ENCODE measurements at places on chromosomes 7 and 10.

DNA sequence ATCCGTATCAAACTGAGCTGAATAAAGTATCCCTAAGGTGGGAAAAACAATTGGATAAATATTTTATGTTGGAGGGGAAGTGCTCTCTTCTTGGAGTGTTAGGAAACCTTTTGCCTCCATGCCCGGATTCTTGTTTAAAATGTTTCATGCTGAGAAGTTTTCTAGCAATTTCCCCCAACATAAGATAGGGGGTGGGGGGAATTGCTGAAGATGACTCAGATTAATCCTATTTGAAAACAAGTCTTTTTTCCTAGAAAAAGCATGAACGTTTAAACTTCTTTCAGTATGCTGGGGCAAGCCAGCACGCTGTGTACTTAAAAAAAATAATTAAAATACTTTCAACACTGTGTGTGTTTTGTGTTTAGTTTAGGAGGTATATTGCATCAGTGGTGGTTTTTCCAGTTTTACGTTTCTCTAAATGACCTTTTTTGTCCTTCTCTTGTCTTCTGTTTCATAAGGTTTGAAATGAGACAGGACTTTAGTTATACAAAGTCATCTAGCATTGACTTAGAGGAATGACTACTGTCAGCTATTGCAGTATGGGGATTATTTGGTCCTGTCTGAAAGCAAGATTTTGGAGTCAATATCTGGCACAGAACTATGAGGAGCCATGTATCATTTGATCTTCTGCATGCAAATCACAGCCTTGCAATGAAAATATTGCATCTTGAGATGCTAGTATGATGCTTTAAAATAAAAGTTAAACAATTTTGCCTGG, 295.9 kb downstream of the GATA3 start:
- no peak for DNase-seq

- DNase-seq, result no peak
Measured at GRCh38 chr7:138021889-138022288, 20.0 kb upstream of the CREB3L2 start.

DNA sequence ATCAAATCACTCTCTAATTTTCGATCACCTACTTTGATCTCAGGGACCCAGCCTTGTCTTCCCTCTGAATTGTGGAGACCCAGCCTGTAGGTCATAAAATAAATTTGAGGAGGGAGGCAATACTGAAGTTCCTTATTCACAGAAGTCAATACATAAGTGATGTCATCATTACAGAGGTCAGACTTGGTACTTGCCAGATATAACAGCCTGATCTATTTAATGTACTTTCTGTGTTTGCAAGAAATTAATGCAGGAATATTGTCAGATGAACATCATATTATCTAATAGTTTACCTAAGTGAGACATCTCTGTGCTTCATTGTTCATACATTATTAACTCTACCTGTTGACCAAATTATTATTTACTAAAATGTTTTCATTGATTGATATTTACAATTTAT, 105.6 kb downstream of the GPAM start:
- DNase-seq, result no peak

GRCh38 chr10:44357023-44357540, 27.8 kb downstream of the CXCL12 start:
- no peak for DNase-seq

DNA sequence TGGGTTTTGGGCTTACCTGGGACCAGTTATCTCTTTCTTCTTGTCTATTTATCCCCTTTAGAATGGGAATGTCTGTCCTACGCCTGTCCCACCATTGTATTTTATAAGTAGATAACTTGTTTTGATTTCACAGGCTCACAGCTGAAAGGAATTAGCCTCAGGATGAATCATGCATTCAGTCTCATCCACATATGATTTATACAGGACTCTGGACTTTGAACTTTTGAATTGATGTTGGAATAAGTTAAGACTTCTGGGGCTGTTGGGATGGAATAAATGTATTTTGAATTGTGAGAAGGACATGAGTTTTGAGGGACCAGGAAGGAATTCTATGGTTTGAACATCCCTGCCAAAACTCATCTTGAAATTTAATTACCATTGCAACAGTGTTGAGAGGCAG, 112.6 kb downstream of the AMPH start:
- DNase-seq, result no peak

GRCh38 chr10:58063861-58064480, 203.7 kb downstream of the IPMK start:
- no peak for DNase-seq

GRCh38 chr10:129498680-129499079, 31.6 kb downstream of the MGMT start:
- no peak for DNase-seq

- no peak for DNase-seq
Measured at GRCh38 chr7:155009570-155010157, 6.7 kb upstream of the PAXIP1 start.

DNA sequence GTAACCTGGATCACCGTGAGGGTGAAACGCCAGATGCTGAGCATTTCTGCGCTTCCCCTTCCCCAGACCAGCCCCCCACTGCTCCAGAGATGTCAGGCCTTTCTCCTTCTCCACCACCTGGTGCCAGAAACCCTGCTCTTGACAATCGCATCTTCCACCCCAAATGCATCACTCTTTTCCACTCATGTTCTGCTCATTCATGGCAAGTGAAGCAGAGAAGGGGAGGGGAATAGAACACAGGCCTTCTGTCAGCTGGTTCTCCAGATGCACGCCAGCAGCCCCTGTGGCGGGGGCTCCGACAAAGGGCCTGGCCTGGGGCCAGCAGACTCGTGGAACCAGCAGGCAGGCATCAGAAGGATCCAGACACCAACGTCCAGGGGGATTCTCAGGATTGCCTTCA, 68.5 kb upstream of the SVIL start:
- no peak for DNase-seq

DNA sequence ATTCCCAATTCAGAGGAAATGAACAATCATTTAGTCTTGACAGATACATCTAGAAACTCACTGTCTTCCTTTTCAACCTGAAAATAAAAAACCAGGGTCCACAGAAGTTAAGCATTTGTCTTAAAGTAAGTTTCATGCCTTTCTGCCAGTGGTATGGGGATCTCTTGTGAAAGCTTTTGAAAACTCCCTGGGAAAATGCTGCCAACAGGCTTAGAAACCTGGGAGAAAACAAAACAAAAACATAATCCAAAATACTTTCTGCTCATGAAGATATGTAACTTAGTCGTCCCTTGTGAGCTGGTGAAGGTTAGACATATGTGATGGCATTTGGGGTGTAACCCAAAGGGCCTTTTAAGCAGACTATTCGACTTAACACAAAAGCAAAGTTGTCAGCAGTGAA, 66.4 kb upstream of the ZNF438 start:
- DNase-seq, result no peak

DNA sequence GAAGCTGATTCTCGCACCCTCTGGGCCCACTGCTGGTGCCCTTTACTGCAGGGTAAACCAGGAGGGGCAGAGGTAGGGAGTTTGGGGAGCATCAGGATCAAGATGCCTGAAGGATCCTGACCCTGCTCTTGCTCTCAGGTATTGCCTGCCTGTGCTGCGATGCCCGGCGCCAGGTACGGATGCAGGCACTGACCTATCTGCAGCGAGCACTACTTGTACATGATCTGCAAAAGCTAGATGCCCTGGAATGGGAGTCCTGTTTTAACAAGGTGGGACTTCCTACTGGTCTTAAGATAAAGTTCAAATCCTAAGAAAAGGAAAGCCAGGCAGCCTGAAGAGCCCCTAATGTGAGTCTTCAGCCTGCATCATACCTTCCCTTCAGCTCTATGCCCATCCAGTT, 16.1 kb upstream of the NFKB2 start:
- DNase-seq, result no peak

DNA sequence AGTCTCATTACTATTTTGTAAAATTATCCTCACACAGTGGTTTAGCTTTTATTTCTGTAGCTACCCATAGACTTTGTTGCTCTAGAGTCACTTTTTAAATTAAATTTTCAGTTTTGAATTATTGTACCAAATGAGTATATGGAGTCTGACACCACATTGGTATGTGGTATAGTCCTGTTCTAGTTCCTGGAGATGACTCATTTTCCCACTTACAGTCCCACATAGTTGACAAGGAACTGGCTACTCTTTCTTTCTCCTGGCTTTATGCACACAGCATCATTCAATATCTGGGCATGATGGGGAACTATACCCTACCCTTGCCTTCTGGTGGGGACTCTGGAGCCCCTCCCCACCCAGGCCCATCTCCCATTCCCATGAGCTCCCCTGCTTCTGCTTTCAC, 92.6 kb upstream of the RAB11FIP2 start:
- no peak for DNase-seq

DNA sequence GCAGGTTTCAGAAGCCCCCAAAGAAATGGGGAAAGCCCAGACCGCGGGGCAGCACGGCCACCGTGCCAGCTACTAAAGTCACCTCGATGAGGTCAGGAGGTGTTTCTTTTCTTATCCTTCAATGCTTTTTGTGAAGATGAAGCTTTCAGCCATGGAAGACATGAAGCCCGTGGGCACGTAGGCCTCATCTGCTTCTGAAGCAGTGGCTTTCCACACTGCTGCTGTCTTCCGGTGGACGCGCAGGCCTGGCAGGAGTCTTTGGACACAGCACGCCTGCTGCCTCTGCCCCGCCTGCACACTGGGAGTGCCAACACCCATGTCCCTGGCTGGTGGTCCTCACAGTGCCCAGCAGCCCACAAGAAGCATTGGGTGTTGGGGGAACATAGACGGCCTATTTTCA, 185.5 kb downstream of the EBF3 start:
- no peak for DNase-seq

- no peak for DNase-seq
Measured at GRCh38 chr7:118839515-118839914, 615.0 kb downstream of the ANKRD7 start.

DNA sequence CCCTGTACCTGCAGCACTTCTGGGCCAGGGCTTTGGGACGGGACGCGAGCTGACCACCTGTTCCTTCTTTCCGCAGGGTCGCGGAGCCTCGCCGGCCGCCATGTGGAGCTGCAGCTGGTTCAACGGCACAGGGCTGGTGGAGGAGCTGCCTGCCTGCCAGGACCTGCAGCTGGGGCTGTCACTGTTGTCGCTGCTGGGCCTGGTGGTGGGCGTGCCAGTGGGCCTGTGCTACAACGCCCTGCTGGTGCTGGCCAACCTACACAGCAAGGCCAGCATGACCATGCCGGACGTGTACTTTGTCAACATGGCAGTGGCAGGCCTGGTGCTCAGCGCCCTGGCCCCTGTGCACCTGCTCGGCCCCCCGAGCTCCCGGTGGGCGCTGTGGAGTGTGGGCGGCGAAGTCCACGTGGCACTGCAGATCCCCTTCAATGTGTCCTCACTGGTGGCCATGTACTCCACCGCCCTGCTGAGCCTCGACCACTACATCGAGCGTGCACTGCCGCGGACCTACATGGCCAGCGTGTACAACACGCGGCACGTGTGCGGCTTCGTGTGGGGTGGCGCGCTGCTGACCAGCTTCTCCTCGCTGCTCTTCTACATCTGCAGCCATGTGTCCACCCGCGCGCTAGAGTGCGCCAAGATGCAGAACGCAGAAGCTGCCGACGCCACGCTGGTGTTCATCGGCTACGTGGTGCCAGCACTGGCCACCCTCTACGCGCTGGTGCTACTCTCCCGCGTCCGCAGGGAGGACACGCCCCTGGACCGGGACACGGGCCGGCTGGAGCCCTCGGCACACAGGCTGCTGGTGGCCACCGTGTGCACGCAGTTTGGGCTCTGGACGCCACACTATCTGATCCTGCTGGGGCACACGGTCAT, 13.3 kb downstream of the GPR146 start:
- no peak for DNase-seq

DNA sequence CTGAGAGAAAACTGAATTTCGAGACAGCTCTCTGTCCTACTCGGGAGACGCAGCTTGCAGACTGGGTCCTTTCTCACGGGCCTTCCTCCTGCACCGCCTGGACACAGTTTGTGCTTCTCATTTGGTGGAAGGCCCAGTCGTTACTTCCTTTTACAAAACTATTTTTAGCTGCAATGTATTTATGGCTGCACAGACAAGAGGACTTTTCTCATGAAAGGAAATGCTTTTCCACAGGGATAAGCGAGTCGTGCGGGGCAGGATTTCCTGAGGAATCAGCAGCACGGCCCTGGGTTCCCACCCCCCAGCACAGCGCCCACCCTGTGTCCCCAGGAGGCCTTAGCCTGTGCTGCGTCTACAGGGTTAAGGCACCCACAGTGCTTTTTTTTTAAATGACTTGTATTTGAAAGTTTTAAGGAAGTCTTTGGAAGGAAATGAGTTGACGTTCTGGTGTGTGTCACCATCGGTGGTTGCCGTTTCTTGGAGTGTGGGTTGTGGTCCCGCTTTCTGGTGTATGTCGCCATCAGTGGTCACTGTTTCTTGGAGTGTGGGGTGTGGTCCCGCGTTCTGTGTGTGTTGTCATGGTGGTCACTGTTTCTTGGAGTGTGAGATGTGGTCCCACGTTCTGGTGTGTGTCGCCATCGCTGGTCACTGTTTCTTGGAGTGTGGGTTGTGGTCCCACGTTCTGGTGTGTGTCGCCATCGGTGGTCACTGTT, 50.9 kb downstream of the INPP5A start:
- DNase-seq, result no peak

DNA sequence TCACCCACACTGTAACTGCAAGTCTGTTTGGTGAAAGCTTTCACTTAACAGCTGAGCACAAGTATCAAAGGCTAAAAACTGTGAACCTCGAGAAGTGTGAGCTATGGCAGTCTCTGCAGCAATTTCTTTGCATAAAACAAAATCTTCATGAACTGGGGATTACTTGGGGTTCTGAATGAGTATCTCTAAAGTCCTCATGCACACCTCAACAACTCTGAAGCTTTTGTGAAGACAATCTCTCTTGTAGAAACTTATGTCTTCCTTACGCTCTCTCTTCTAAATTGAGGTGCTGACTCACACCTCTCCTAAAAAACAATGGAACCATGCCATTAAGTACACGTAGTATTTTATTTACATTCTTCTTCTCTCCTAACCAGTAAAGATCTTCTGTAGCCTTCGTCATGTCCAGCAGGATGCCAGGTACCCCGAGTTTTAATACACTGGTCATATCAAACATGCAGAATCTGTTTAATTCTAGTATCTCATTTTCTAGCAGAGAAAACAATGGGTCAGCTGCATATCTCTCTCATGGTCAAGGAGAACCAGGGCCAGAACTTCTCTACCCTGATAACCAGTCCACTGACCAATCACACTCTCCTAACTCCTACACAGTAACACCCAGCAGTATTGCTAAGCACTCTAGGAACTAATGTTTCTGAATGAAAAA, 76.9 kb downstream of the UBE2H start:
- DNase-seq, result no peak

- no peak for DNase-seq
Measured at GRCh38 chr7:80540836-80541235, 29.0 kb upstream of the GNAT3 start.

GRCh38 chr10:124645467-124646095, 98.6 kb downstream of the FAM53B start:
- DNase-seq, result no peak

GRCh38 chr10:62669341-62669740, 135.2 kb upstream of the ADO start:
- DNase-seq, result no peak

- DNase-seq, result no peak
Measured at GRCh38 chr7:116218051-116218645, 7.8 kb downstream of the TES start.
